Breast epithelium (tissue), 4 donors: ENCODE measurements at places on chromosomes 3 and 15. TPM values are rescaled to one million over a fixed set of nuclear protein-coding genes. Genes with fewer than 3 reads are reported as not detected.

The NBEAL2 gene
- 54.4 TPM for total RNA-seq

The GRM2 gene
- total RNA-seq, result 1.3 TPM

The CAND2 gene
- 5.6 TPM for total RNA-seq

The GPR176 gene
- total RNA-seq, result 9.4 TPM

The HAUS2 gene
- total RNA-seq, result 42.1 TPM

The ETFA gene
- total RNA-seq, result 108 TPM

The AHSG gene
- total RNA-seq, result not detected

The SH3GL3 gene
- total RNA-seq, result not detected

The PLSCR1 gene
- 149 TPM for total RNA-seq

The RTP3 gene
- not detected for total RNA-seq

The ZIC4 gene
- total RNA-seq, result under 0.01 TPM

The SMCO1 gene
- not detected for total RNA-seq

The NMNAT3 gene
- total RNA-seq, result 9.2 TPM

The SCAANT1 gene
- total RNA-seq, result not detected

The ACTRT3 gene
- 4.6 TPM for total RNA-seq

The MST1 gene
- 21.2 TPM for total RNA-seq

The WNT5A gene
- 7.0 TPM for total RNA-seq

The ITPKA gene
- 0.15 TPM for total RNA-seq

The SEMA3G gene
- 255 TPM for total RNA-seq

The ITIH4 gene
- 5.8 TPM for total RNA-seq

The LEKR1 gene
- total RNA-seq, result 1.6 TPM

The DLL4 gene
- total RNA-seq, result 5.0 TPM

The NOX5 gene
- 2.6 TPM for total RNA-seq

The ATP2B2 gene
- under 0.01 TPM for total RNA-seq

The HTR3E gene
- not detected for total RNA-seq

The TFDP2 gene
- 93.5 TPM for total RNA-seq

The ABCF3 gene
- total RNA-seq, result 77.4 TPM

The RETNLB gene
- total RNA-seq, result not detected

The FOXL2NB gene
- total RNA-seq, result not detected

The CPNE9 gene
- total RNA-seq, result not detected

The GOLGA8T gene
- 0.15 TPM for total RNA-seq

The RARB gene
- 8.2 TPM for total RNA-seq

The CEP97 gene
- 12.1 TPM for total RNA-seq

The DUOX1 gene
- 7.2 TPM for total RNA-seq

The FHIT gene
- 17.7 TPM for total RNA-seq

The HHATL gene
- 1.6 TPM for total RNA-seq

The SLC6A11 gene
- 0.15 TPM for total RNA-seq
